ENCODE measurements at places on chromosomes 6 and 20. TPM values are rescaled to one million over a fixed set of nuclear protein-coding genes. Genes with fewer than 3 reads are reported as not detected.

The TRIM15 gene
- 0.28 TPM for polyA plus RNA-seq

The CITED2 gene
- 154 TPM for polyA plus RNA-seq

The COQ3 gene
- 14.2 TPM for polyA plus RNA-seq

DNA sequence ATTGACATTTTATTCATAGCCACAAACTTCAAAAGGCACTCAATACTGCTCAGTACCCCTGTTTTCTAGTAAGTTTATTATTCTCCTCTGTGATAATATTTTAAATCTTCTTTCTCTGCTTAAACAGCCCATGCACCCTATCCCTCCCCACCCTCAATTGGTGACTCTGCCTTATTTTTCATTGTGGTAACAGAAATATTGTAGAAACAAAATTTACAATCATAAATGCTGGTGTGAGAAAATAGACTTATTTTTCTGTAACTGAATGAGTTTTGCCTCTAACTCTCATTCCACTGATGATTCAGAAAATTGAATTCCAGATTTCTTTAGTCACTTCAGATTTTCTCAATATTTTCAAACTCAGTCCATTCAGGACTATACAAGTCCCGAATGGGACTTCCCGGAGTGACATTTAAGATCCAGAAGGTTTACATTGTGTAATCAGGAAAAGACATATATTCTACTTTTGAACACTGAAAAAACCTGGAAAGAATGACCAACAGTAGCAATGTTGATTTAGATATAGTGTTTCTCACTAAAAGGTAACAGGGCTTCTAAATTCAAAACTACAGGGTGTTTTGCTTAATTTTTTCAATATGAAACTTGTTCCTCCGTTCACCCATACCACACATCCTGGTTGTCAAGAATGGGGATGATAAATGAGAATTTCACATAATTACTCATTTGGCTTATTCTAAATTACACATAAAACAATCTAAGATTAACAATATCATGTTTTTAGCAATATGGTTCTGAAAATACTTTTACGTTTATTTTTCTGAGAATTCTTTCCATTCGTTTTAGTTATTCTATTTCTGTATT is 34.8 kb upstream of the UST start:
- no peak for DNase-seq

GRCh38 chr6:15712797-15713196 is 50.0 kb upstream of the DTNBP1 start:
- no peak for DNase-seq

GRCh38 chr6:159044899-159045727 is at the start of gene TAGAP:
TAGAP (minus strand) TSS chr6:159044991; CDS start chr6:159044146, 845 bp downstream.
- no peak for DNase-seq

DNA sequence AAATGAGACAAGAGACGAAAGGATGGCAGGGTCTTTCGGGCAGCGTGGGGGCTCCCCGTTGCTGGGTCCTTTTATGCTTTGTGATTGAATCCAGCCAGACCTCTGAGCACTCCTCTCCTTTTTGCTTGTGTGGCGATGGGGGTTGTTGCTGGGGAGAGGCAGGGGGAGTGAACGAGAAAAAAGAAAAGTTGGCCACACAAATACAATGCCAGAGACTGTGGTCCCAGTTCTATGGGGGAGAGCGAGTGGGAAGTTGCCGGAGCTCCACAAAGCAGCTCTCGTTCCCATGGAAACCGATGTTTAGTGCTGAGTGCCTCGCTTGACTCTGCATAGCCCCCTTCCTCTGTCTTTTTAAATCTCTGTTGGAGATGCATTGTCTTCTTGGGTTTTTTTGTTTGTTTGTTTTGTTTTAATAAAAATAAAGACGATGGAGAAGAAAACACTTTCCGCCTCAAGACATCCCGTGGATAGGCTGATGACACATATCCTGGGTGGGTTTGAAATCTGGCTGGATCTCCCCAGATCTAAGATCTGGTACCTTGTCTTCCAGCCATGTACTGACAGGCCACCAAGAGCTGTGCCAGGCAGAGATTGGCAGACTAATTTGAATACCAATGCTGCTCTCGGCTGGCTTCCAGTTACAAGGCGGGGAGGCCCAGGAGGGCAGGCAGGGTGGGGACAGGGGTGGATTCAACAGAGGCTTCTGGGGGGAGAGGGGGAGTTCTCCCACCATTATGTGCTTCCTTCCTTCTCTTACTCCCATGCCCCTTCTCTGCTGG is 529.3 kb downstream of the QKI start:
- DNase-seq, result peak; percentile 53

DNA sequence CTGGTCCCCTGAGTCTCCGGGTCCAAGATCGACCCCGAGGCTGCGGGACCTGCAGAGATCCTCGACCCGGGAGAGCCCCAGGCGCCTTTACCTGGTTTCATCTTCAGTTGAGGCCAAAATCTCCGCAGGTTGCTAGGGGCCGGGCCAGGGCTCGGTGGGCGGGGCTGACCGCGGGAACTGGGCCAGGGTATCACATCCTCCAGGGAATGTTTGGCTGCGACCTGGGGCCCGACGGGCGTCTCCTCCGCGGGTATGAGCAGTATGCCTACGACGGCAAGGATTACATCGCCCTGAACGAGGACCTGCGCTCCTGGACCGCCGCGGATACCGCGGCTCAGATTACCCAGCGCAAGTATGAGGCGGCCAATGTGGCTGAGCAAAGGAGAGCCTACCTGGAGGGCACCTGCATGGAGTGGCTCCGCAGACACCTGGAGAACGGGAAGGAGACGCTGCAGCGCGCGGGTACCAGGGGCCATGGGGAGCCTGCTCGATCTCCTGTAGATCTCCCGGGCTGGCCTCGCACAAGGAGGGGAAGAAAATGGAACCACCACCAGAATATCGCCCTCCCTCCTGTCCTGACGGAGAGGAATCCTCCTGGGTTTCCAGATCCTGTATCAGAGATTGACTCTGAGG is 53.8 kb upstream of the POLR1H start:
- DNase-seq, result no peak

All from right renal cortex interstitium (tissue), 3 donors.